ENCODE measurements at places on chromosomes 13 and 19.

DNA sequence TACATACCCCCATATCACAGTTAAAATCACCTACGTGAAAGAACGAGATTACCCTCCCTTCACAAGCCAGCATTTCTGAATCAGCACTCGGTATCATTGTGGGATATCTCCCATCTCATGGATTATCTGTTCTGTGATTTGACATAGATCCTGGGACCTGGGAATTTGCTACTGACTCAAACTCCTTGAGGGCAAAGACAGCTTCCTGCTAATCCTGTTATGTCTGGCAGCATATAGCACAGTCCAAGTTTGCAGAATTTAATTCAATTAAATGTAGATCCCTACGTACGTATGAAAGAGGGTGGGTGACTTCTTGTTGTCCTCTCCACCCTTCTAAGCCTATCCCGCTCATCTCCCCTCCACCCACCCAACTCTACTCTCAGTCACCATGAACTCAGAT lies 476.5 kb downstream of the KLF5 start:
- DNase-seq = no peak

GRCh38 chr19:49801401-49801888 lies 11.6 kb downstream of the FUZ start:
- no peak for DNase-seq

GRCh38 chr19:32104153-32104849 lies 241.1 kb upstream of the ZNF507 start:
- DNase-seq = no peak

DNA sequence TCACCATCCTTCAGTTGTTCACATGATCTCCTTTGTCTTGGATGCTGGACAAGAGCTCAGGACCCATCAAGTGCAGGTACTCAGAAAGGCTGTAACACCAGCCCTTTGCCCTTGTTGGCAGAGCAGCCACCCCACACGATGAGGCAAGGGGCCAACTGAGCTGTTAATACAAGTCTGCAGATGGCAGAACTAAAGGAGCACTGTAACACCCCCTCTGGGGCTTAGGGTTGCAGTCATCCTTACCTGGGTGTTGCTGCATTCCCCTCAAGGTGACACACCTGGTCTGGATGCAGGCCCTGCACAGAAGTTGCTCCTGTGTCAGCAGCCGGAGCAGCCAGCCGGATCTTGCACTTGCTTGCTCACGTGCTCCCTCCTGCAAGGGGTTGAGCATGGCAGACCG lies 52.0 kb downstream of the STARD13 start:
- DNase-seq = no peak

DNA sequence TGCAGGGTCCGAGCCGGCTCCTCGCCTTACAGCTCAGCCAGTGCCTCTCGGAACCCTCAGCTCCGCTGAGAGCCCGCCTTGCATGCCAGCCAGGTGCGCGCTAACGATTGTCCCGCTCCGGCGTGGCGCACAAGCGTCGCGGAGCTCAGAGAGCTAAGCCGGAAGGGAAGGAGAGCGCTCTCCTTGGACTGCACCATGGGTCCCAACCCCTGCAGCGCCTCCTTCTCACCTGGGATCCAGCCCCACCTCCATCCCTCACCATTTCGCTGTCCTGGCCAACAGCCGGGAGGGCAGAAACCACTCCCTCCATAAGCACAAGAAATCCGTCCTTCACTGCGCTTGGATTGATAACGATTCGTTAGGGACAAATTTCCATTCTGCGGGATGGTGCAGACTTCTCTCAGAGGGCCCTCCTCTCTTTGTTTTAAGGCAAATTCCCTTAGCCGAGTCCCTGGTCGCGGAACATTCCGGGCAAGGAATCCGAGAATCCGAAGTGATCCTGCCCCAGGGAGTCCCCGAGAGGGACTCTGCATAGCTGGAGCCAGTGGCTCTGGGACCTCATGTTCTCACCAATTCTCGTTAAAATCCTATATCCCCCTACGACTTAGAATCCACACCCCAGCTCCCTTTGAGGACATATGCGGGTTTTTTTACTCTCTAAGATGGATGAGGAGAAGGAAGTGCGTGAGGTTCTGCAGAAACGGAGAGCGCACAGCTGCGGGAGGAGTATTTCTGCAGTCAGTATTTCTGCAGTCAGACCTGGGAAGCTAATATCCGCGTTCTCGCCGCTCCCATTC lies 2.8 kb downstream of the GSX1 start:
- DNase-seq = no peak

- no peak for DNase-seq
These were observed 314.4 kb downstream of the MYO16 start for GRCh38 chr13:108943842-108944241.

- DNase-seq = no peak
These were observed 21.6 kb downstream of the SAE1 start for GRCh38 chr19:47152205-47152604.

DNA sequence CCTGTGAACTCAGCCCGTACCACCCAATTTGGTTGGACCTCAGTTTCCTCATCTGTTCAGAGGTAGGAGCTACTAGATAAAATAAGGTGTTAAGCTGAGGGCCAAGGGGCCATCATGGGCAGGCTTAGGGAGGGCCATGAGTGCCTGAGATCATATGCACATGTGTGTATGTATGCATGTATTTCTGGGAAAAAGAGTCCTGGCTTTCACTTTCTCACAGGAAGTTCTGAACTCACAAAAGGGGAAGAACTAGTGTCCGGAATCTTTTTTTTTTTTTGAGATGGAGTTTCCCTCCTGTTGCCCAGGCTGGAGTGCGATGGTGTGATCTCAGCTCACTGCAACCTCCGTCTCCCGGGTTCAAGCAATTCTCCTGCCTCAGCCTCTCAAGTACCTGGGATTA lies 18.9 kb downstream of the TGFB1 start:
- DNase-seq = no peak

- DNase-seq = no peak
These were observed 536.0 kb downstream of the MYO16 start for GRCh38 chr13:109165417-109165904.

GRCh38 chr19:15936950-15937349 lies 2.6 kb upstream of the CYP4F11 start:
- DNase-seq = no peak

DNA sequence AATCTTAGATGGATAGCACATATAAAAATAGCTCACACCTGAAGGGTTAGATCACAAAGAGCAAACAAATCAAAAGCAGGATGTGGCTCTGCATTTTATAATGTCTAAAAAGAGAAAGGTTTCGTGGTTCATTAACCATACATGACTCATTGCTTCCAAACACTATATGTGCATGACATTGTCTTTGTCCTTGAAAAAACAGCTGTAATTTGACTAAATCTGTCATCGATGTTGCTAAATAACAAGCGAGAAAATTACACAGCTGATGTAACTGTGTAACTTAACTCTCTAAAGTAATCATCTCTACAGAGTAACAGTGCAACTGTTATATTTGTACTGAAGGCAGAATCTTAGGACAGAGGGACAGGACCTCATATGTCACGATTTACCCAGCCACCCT lies 383.1 kb upstream of the GPC6 start:
- no peak for DNase-seq

- DNase-seq = no peak
These were observed 73.3 kb upstream of the NBEA start for GRCh38 chr13:34868733-34869132.

- DNase-seq = no peak
These were observed 72.8 kb downstream of the HSPH1 start for GRCh38 chr13:31088826-31089420.

- no peak for DNase-seq
These were observed 5.9 kb downstream of the IGLON5 start for GRCh38 chr19:51317376-51317775.

DNA sequence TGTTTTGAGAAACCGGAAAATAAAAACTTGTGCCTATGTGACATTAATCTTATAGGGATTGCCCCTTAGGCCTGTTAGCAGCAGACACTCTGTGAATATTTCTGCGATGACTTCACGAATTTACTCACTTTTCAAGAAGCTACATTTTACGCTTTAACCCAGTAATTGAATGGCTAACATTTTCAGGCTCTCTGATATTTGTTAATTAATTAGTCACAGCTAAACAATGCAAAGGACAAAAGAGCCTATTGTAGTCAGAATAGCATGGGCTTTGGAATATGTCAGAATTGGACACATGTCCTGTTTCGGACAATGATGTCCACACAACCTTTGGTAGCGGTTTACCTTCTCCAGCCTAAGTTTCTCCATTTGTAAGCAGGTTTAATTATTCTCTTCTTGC lies 506.6 kb downstream of the EFNB2 start:
- no peak for DNase-seq

DNA sequence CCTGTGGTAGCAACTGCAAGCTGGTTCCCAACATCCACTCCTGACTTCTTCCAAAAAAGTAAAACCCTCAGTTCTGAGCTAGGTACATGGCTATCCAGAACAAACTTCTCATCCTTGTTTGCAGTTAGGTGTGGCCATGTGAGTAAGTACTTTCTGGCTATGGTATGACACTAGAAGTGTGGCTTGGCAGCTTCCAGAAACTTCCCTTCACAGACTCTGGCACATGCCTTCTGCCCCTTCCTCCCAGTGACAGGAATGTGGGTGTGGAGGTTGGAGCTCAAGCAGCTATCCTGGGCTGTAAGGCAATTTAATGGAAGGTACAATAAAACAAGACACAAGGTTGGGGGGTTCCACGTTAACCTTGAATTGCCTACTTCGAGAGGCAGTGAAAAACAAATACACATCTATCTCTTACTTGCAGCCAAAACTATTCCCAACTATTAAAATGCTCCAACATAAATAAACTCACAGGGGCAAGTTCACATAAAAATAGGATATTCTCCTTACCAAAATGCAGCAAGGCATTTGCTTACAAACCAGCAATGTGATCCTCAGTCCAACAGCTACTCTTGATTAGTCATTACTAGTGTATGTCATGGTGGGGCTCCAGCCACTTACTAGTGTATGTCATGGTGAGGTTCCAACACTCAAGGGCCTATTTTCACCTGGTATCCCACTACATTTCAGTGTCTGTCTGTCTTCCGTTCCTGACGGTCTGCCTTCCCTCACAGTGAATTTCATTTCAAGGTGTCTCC lies 3.1 kb downstream of the SMG9 start:
- no peak for DNase-seq

- no peak for DNase-seq
These were observed 27.3 kb downstream of the RUBCNL start for GRCh38 chr13:46359714-46360113.

DNA sequence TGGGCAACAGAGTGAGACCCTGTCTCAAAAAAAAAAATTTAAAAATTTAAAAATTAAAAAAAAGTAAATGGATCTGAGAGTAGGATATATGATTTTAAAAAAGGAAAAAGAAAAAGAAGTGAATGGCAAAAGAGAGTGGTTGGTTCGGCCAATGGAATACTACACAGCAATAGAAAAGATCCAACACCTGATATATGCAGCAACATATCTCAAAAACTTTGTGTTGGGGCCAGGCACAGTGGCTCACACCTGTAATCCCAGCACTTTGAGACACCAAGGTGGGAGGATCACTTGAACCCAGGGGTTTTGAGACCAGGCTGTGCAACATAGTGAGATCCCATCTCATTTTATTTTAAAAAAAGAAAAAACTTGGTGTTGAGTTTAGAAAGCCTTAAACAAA lies 1.4 kb upstream of the LYPD3 start:
- DNase-seq = no peak

DNA sequence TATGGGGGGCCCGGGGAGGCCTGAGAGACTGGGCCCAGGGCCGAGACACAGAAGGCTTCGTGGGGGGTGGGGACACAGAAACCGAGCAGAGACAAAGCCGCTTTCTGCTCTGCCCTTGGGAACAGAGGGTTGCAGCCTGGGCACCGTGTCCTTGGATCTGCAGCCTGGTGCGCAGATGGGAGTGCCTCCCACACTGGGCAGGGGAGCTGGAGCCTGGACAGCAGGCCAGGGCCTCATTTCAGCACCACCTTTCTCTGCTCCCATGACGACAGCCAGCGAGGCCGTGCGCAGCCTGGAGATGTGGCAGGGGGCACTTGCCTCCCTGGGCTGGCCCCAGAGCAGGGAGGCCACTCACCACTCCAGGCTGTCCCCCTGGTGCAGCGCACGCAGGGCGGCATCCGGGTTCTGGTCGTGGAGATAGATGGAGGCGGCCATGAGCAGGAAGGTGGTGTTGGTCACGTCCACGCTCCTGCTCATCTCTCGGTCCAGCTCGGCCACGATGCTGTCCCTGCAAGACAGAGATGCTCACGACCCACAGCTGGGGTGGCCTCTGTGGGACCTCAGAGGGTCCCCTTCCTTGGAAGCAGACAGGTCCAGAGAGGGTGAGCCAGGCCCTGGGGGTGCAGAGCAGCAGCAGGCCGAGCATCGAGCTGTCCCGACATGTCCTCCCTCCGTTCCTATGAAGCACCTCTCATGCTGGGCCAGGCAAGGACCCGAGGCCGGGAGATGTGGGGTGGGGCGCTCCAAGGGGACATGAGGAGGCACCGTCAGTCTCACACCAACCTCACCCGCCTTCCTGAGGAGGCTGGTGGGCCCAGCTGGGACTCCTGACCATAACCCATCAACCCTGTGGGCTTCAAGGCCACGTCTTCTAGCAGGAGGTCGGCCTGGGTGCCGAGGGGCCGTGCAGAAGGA lies 10.9 kb upstream of the CERS1 start:
- no peak for DNase-seq

- no peak for DNase-seq
These were observed 277.9 kb downstream of the RBM26 start for GRCh38 chr13:79128158-79128557.

DNA sequence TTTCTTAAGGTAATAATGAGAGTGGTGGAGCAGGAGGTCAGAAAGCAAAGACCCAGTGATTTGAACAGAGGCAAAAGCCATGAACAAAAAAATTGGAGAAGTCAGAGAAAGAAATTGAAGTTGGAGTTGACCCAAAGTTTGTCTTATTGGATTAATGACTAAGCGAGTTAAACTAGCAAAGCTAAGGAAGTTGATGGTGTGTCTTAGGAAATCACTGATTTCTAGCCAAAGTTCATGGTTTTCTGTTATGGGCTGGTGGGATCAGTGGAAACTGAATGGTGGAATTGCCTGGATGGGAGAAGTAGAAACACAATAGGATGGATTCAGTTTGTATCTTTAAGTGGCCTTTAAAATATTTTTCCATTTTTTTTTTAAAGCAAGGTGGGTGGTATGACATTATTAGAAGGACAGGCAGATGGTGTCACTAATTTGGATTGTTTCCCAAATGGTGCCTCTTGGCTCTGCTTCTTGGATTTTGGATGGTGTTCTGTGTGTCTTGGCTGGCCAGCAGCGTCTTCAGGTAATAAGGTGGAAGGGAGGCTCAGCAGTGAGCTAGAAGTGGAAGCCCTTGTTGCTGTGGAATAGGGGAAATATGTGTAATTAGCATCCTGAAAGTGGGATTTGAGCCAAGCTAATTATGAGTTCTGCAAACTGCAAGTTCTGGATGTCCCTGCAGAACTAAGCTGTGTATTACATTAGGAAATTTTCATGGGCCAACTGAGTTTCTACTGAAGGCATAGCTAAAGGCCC lies 302.9 kb downstream of the LMO7 start:
- no peak for DNase-seq

GRCh38 chr19:9962623-9963290 lies 26.4 kb upstream of the OLFM2 start:
- DNase-seq = no peak

DNA sequence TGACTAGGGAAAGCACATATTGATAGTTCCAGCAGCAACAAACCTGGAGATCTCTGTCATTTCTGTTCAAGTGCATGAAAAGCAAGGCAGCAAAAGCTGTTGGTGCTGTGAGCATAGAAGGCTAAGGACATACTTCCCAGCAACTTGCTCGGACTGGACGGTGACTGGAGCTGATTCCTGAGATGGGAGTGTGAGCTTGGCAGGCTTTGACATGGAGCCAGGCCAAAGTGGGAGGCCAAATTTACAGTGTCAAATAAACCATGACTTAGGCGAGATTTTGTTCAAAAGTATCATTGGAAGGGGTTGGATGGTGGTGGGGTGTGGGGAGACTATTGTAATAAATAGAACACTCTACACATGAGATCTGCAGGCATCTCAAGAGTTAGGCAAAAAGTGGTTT lies 5.9 kb upstream of the ARGLU1 start:
- no peak for DNase-seq
